ENCODE measurements at places on chromosomes 12 and 14.

GRCh38 chr14:34592623-34593022, 37.3 kb downstream of the SNX6 start:
- H3K27me3 ChIP-seq, result no peaks in the 10 kb centered on the region
- peaks cover 12% of the 10 kb centered on the region for H3K4me1 ChIP-seq
- peaks cover 86% of the 10 kb centered on the region for H3K36me3 ChIP-seq
- no peak overlapping the region for H3K4me3 ChIP-seq

- no peaks in the 10 kb centered on the region for H3K36me3 ChIP-seq
- peak overlapping the region; percentile 88 for H3K27ac ChIP-seq
- peaks cover 39% of the 10 kb centered on the region for H3K4me1 ChIP-seq
Observed at GRCh38 chr12:96502477-96502876, 13.1 kb downstream of the CFAP54 start.

- H3K27ac ChIP-seq, result no peak overlapping the region
- peaks cover 2% of the 10 kb centered on the region for H3K27me3 ChIP-seq
- H3K36me3 ChIP-seq, result no peaks in the 10 kb centered on the region
- DNase-seq, result no peak
Observed at GRCh38 chr12:41801261-41801660, 343.4 kb downstream of the GXYLT1 start.

- peak within 1 kb of the TSS; percentile 92 for H3K4me3 ChIP-seq
- H3K27ac ChIP-seq, result peak within 1 kb of the TSS; percentile 94
- H3K4me1 ChIP-seq, result peaks cover 37% of the 10 kb centered on the region
- H3K27me3 ChIP-seq, result no peaks in the 10 kb centered on the region
- DNase-seq, result peak; percentile 72
Observed at GRCh38 chr14:105419195-105420091, at the start of gene MTA1. TSS of gene MTA1 (plus strand) at chr14:105419827. CDS start at chr14:105420036, 209 bp downstream.

DNA sequence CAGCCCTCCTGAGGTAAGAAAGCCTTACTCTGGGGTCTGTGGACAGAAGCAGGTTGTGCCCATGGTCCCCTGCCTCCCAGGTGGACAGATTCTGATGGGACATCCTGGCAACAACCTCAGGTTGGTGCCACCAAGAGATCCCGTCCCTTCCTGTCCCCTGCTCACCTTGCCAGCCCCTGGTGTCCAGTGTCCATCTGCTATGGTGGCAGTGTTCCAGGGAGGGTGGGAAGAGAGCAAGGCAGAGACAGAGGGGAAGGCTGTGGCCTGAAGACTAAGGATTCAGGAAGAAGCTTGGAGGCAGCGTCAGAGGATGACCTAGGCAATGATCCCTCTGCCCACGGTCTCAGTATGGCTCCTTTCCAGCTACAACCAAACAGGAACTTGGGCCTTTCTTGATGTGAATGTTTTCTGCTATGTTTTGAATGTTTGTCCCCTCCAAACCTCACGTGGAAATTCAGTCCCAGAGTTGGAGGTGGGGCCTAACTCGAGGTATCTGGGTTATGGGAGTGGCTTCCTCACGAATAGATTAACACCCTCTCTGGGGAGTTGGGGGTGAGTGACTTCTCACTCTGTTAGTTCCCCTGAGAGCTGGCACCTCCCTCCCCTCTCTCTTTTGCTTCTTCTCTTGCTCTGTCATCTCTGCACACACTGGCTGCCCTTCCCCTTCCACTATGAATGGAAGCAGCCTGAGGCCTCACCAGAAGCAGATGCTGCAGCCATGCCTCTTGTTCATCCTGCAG, 26.9 kb downstream of the IQSEC3 start:
- H3K27me3 ChIP-seq, result peaks cover 17% of the 10 kb centered on the region
- H3K4me3 ChIP-seq, result no peak overlapping the region
- no peaks in the 10 kb centered on the region for H3K4me1 ChIP-seq
- H3K27ac ChIP-seq, result no peak overlapping the region
- peaks cover 3% of the 10 kb centered on the region for H3K36me3 ChIP-seq
- DNase-seq, result no peak

- no peaks in the 10 kb centered on the region for H3K27me3 ChIP-seq
- H3K36me3 ChIP-seq, result no peaks in the 10 kb centered on the region
- no peak for DNase-seq
- no peak overlapping the region for H3K4me3 ChIP-seq
- no peaks in the 10 kb centered on the region for H3K4me1 ChIP-seq
- no peak overlapping the region for H3K27ac ChIP-seq
Observed at GRCh38 chr14:80393766-80394165, 182.5 kb upstream of the DIO2 start.

Data from activated T-cell treated with anti-CD3 and anti-CD28 coated beads, Interleukin-2, amount 50 U/mL, for 24 hours (primary cell).